Muscle of arm (tissue), 14 donors: ENCODE measurements at places on chromosomes 4 and X. TPM values are rescaled to one million over a fixed set of nuclear protein-coding genes. Genes with fewer than 3 reads are reported as not detected.

DNA sequence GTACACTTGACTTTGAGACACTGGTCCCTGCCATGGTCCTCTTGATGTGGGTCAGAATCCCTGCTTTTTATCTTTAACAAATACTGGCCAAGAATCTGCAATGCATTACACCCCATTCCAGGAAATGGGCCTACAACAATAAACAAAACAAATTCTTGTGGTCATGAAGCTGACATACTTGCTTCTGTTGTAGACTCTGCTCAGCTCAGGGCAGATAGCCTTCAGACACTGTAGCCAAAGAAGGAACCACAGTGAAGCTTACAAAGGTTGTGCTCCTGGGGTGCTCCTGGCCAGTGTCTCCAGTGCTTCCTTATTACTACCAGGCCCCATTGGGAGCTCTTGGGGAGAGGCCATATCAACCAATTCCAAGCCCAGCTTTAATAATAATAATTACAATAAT lies 21.8 kb downstream of the KIAA1210 start:
- DNase-seq, result no peak

GAGE12F gene
- not detected for polyA plus RNA-seq

DNA sequence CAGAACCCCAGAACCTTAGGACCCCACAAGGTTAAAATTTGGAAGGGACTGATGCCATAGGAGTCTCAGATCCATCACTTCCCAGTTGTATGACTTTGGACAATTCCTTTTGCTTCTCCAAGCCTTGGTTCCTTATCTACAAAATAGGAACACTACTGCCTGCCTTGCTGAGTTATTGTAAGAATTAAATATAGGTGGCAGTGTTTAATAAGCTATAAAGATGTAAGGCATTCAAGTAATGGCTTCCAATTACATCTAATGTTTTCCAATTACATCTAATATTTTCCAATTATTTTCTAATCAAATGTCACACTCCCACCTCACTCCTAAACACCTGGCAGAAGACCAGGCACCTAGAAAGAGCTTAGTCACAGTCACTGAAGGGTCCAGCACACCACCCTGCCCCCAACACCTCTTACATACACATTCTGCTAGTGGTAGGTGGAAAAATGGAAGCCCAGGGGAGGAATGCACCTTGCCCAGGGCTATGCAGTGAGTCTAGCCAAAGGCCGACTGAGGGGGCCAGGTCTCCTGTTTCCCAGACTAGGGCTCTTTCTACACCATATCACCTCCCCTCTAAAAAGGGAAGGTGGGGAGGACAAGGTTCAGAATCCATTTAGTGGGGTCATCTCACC lies 24.5 kb upstream of the KDM5C start:
- DNase-seq, result no peak

- DNase-seq, result no peak
Measured at GRCh38 chrX:31421441-31421840, 349.6 kb upstream of the FTHL17 start.

GRCh38 chr4:112485930-112486329 lies 30.1 kb downstream of the NEUROG2 start:
- no peak for DNase-seq

SPANXB1 gene
- 0.47 TPM for polyA plus RNA-seq

DNA sequence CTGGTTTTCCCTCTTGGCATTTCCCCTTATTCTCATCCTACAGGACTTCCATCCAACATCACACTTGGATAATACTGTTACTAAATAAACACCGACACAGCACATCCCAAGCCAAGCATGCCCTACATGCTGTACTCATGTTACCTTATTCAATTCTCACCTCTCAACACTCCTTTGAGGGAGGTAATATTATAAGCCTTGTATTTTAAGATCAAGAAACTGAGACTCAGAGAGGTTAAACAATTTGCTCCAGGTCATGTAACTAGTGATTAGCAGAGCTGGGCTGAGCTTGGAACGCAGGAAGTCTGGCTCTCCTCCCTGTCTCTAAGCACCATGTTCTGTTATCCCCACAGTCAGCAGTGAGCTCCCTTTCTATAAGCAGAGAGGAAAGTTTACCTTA lies 333.6 kb upstream of the IGFBP7 start:
- DNase-seq, result no peak

DNA sequence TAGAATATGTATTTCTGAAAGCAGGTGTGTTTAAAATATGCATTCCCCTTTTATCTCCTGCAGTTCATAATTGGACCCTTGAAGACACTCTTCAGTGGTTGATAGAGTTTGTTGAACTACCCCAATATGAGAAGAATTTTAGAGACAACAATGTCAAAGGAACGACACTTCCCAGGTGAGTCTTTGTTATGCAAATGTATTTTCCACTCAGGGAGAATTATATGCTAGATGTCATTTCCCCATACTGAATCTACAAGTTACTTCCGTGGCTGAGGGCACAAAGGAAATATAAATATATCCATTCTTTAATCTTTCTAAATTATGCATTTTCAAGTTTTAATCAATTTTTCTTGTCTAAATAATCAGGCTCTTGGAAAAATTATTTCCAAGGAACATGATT lies 134.7 kb downstream of the STIM2 start:
- DNase-seq, result no peak

DNA sequence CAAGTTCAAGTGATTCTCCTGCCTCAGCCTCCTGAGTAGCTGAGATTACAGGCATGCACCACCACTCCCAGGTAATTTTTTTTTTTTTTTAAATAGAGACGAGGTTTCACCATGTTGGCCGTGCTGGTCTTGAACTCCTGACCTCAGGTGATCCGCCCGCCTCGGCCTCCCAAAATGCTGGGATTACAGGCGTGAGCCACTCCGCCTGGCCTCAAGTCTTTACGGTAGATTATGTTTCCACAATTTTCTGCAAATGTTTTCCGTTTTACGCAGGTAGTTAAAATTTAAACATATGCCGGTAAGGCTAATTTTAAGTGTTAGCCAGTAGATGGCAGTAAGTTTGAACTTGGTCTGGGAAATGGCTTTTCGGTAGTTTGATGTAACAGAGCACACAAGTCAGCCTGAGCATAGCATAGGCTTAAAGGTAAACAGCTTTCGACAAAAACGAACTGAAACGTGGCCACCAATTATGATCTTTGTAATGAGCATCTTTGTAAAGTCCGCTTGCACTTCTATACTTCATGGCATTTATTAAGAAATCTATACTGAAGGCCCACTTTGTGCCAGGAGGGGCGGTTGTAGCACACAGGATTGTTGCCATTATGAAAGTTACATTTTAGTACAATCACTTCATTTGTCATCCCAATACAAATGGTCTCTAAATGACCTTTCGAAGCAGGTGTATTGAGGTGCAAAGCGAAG lies 31.1 kb downstream of the CCKAR start:
- peak; percentile 43 for DNase-seq

- no peak for DNase-seq
Measured at GRCh38 chrX:106401965-106402559, 209.7 kb upstream of the RADX start.

DNA sequence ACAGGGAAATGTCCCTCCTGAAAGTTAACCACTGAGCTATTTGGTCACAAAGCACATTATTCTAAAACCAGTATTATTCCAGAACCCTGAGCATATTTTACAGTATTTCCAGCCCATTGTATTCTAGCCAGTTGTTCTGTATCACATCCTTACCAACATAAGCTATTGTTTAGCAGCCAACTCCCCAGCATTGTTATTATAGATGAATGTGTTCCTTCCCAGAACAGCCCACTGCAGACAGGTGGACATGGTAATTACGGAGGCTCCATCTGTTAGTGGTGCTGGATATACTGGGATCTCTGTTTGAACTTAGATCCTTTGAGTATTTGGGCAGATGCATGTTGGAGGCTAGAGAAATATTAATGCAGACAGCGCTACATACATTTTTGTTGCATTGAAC lies 126.1 kb downstream of the MGST2 start:
- DNase-seq, result no peak

RTL5 gene
- 11.1 TPM for polyA plus RNA-seq

DNA sequence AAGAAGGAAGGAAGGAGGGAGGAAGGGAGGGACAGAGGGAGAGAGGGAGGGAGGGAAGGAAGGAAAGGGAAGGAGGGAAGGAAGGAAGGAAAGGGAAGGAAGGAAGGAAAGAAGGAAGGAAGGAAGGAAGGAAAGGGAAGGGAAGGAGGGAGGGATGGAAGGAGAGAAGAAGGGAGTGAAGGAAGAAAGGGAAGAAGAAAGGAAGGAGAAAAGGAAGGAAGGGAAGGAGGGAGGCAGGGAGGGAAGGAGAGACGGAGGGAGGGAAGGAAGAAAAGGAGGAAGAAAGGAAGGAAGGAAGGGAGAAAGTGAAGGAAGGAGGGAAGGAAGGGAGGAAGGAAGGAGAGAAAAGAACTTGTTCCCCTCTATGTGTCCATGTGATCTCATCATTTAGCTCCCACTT lies 465.0 kb downstream of the KCTD8 start:
- no peak for DNase-seq

DNA sequence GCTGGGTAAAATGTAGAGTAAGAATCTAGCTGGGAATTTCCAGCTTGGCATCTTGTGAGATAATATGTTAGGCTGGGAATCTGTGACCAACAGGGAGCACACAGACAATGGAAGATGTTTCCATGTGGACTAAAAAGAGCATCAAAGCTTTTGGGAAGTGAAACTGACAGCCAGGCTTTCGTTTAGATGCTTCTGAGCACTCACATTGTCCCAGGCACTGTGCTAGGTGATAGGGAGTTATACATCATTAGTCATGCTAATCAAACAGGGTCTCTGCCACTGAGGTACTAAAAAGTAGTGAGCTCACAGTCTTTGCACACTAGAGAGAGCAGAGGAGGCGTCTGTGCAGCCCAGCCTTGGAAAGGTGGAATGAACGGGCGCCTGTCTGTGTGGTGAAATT lies 101.9 kb upstream of the SCOC start:
- DNase-seq, result no peak

EFNB1 gene
- 44.8 TPM for polyA plus RNA-seq

- no peak for DNase-seq
Measured at GRCh38 chrX:54530357-54530900, 410 bp downstream of the GNL3L start.

GRCh38 chrX:150225756-150226155 lies 137.4 kb upstream of the MAMLD1 start:
- DNase-seq, result no peak
